ENCODE measurements at places on chromosomes 2 and 18.

GRCh38 chr2:27638709-27639108 is 9.9 kb downstream of the GPN1 start:
- DNase-seq, result no peak

- no peak for DNase-seq
Measured at GRCh38 chr2:104344306-104344705, 509.6 kb upstream of the POU3F3 start.

DNA sequence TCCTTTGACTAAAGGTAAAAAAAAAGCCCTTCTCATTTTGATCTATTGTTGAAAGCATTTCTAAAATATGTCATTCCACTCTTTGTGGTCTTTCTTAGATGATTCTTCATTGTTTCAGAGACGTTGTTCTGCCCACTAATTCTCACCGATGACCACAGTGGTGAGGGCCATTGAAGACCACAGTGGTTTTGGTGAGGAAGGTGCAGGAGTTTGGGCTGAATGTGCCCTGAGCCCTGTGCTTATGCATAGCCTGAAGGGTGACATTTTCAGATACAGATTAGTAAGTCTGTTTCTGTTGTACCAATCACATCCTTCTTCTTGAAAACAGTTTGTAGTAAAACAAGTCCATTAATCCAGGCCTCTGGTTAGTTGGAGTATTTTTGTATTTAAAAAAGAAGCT is 251.3 kb upstream of the ATP5MC3 start:
- no peak for DNase-seq

DNA sequence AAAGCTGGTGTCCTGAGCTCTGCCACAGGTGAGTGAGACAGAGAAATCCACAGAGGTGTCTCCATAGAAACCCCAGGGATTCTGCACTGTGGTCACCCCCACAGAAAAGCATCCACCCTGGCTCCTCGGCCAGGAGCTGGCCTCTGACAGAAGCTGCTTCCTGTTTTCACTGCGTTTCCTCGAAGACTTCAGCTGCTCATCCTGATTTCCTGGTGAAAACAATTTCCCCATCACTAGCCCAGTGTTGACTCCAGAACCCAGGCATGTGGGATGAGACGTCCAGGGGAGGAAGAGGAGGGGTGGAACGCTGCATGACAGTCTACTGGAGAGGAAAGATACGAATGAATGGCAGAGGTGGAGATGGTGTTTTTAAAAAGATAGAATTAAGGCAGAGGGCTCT is 60.3 kb upstream of the GPR45 start:
- no peak for DNase-seq

- no peak for DNase-seq
Measured at GRCh38 chr2:235825946-235826345, 332.1 kb downstream of the AGAP1 start.

DNA sequence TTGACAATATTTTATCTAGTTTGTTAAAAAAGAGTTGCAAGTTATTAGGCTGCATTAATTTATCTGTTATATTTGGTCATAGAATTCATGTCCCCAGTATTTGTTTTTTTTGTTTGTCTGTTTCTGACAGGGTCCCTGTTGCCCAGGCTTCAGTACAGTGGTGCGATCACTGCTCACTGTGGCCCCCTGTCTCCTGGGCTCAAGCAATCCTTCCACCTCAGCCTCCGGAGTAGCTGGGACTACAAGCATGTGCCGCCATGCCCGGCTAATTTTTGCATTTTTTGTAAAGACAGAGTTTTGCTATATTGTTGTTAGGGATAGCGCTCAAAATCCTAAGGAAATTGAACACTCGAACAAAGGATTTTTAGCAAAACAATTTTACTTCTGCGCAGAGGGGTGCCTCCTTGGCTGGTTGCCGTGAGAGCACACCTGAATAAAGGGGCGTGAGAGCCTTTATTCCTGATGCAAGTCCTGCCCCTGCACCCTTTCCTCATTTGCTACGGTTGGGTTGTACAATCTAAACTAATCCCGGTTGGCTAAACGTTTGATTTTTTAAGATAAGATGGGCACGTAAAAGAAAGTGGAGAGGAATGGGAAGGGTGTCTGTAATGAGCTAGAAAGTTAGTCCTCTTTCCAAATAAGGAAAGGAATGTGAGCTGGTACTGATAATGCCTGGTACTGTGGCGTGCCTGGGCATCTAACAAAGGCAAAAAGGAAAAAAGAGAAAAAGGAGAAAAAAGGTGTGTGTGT is 65.5 kb downstream of the COMMD1 start:
- DNase-seq, result no peak

DNA sequence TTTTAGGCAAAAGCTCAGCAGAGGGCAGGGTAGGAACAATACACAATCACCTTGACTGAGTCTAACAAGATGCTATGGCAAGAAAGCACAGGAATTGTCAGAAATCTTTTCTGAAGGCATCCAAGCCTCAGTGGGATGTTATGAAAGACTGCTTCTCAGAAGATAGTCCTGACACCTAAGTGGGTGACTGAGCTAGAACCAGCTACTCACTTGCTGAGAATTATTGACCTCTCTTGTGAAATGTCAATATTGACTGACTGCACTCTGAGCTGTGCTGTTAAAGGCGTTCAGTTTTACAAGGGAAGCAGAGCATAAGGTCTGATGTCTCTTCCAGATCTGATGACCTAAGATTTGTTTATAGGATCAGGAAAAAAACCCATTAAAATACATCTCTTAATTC is 46.1 kb downstream of the TACR1 start:
- no peak for DNase-seq

DNA sequence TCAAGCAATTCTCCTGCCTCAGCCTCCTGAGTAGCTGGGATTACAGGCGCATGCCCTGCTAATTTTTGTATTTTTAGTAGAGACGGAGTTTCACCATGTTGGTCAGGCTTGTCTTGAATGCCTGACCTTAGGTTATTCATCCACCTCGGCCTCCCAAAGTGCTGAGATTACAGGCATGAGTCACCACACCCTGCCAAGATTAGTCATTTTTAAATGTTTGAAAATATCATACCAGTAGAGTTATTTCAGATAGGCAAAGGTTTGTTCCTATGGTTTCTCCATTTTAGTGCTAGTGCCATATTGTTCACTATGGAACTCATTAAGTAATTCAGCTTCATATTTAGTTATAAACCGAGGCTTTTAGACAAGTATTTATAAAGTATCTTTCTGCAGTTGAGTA is 52.3 kb downstream of the HIBCH start:
- no peak for DNase-seq

DNA sequence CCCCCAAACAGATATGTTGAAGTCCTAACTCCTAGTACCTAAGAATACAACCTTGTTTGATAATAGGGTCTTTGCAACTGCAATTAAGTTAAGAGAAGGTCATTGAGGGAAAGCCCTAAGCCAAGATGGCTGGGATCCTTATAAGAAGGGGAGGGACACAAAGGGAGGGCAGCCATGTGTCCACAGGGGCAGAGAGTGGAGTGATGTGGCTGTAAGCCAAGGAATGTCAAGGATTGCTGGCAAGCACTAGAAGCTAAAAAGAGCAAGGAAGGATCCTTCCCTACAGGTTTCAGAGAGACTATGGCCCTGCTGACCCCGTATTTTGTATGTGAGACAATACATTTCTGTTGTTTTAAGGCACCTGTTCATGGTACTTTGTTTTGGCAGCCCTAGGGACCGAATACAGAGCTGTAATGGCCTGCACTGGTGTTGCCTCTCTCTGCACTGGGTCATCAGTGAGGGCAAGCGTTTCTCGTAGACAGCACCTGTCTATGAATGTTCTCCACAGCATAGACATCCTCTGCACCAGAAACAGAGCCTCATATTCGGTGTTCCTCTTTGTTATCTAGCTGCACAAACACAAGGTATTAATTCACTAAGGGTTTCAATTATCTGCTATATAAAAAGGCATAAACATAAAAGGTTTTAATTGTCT is 75.4 kb upstream of the AQP4 start:
- DNase-seq, result no peak

DNA sequence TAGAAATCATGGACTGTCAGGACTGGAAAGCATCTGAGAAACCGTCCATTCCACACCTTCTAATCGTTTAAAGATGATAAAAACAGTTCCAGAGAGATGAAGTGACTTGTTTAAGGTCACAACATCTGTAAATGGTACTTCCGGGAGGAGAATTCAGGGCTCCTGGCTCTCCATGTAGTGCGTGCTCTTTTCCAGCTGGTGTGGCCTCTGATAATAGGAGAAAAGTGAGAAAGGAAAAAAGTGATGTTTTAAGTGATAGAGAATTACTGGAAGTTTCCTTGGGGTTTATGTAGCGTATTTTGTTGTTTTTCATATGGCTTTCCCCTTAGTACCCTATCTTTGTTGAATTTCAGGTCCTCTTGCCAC is 663 bp downstream of the C2orf49 start:
- DNase-seq, result no peak

GRCh38 chr2:12663306-12664037 is 53.3 kb upstream of the TRIB2 start:
- DNase-seq, result no peak

- DNase-seq, result no peak
Measured at GRCh38 chr2:86211033-86211795, 12.0 kb downstream of the MRPL35 start.

DNA sequence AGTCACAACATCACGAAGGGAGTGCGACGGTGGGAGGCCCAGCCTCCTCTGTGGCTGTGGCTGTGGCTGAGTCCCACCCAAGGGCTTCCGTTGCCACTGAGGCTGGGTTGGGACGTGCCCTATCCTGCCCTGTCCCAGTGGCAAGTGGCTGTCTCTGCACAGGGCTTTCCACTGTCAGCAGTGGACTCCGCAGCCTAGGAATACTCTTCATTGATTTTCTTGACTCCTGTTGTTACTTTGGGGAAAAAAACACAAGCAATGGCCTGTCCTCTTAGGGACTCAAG is 122.7 kb downstream of the RAB3GAP1 start:
- DNase-seq, result no peak

GRCh38 chr2:7665880-7666279 is 748.7 kb downstream of the RNF144A start:
- no peak for DNase-seq

DNA sequence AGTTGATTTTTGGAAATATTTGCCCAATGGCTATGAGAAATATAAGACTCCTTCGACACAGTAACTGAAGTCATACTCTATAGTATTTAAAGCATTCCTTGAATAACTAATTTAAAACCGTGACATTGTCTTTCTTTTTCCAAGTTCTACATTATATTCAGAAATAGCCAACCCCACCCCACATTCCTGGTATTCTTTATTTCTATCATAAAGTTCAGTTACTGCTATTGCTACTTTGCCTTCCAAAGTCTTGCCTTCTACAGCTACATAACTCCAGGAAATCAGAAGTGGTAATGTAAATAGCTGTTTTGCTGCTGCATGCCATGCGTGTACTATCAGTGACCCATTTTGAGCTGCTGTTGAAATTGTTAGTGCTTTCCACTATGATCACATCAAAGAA is 45.1 kb upstream of the SETBP1 start:
- no peak for DNase-seq

- DNase-seq, result no peak
Measured at GRCh38 chr2:180790891-180791290, 189.5 kb upstream of the UBE2E3 start.

DNA sequence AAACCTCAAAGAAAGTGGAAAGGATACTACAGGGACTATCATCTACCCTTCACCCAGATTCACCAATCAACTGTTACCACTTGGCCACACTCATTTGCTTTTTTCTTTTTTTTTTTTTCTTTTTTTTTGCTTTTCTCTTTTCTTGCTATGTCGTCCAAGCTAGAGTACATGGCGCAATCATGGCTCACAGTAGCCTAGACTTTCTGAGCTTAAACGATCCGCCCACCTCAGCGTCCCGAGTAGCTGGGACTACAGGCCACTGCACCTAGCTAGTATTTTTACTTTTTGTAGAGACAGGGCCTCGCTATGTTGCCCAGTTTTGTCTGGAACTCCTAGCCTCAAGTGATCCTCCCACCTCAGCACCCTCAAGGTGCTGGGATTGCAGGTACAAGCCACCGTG is 24.0 kb downstream of the BIN1 start:
- DNase-seq, result no peak

DNA sequence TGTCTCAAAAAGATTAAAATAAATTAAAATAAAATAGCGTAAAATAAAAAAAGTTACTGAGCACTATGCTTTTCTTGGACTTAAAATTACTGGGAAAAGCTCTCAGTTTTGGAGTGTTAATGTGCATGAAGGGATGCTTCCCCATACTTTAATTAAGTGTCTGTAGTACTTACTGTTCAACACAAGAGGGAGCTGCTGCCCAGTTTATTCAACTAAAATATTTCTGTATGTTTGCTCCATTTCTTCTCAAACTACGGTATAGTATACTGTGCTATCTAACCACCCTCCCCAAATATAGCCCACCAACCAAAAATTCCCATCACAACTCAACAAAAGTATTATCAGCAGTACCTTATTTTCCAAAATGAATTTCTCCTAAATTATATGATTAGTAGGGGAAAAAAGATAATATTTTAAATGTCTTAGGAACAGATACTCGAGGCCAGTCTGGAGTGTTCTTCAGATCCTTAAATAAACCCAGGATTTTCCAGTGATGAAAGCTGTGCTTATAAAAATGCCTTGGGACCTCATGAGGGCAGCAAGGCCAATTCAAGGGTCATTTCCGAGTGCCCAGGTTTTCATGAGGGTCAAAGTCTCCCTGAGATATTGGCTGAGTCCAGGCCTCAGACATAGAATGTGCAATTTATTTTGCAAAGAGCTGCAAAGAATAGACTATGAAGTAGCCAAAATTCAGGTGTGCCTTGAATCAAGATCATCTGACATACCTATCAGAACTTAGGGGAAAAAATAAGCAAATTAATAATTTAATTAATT is 64.1 kb downstream of the CHRNA1 start:
- peak; percentile 25 for DNase-seq

DNA sequence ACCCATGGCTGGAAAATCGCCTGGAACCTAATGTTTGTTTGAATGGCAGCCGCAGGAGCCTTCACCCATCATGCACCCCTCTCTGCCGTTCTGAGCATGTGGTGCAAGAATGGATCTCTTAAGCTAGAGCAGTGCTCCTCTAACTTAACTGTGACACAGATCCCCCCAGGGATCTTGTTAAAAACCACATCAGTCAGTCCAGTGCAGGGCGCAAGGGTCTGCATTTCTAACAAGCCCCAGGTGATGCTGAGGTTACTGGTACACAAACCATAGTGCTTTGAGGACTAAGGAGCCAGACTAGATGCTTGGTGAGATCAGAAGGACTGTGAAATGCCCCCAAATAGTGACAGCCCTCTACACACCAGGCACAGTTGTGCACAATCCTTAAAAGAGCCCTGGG is 87.1 kb upstream of the KCTD1 start:
- no peak for DNase-seq

DNA sequence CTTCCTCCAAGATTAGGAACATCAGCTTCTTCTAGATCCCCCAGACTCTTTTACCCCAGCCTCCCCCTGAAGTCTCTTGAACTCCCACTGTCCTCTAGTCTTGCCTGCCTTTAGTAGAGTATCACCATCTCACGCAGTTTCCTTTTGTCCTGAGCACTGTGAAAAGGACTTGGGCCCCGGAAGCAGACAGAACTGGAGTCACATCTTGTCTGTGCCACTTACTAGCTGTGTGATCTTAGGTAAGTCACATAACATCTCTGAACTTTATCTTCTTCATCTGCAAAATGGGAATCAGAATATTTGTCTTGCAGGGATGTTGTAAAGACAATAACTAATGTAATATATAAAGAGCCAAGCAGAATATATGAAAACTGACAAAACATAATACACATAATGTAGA is 8.4 kb upstream of the TRABD2A start:
- no peak for DNase-seq

Data from NCI-H446 (cell line).